Vagina (tissue), 2 donors: ENCODE measurements at places on chromosomes 4 and X. TPM values are rescaled to one million over a fixed set of nuclear protein-coding genes. Genes with fewer than 3 reads are reported as not detected.

The PNCK gene
- total RNA-seq: 9.3 TPM

The MTTP gene
- total RNA-seq: not detected

The CYP2U1 gene
- 19.6 TPM for total RNA-seq

The POLN gene
- 3.9 TPM for total RNA-seq

The NPY5R gene
- total RNA-seq: not detected

The MAGEA9 gene
- not detected for total RNA-seq

The TMA16 gene
- 35.8 TPM for total RNA-seq

The VSIG4 gene
- 57.0 TPM for total RNA-seq

The GPR78 gene
- 23.1 TPM for total RNA-seq

The NAA11 gene
- not detected for total RNA-seq

The VEGFC gene
- total RNA-seq: 14.2 TPM

The IRS4 gene
- total RNA-seq: 0.74 TPM

The CXCL8 gene
- total RNA-seq: 0.49 TPM

The CPLX1 gene
- 0.98 TPM for total RNA-seq

The TRIM2 gene
- total RNA-seq: 28.7 TPM

DNA sequence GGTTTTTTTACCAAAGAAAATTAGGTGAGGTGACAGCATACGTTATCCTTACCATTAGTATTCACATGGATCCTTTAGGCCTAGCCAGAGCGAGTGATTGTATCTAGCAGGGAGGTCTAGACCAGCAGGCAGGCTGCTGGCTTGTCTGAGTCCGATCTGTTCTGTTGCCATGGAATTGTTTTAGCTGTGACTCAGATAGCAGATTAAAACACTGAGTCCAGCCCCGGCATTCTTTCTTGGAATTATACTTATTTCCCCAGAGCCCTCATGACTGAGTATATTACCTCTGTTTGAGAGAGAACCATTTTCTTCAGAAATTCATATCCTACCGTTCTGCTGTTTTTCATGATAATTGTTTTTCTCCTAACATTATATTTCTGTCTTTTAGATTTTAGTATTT lies 37.4 kb downstream of the OCRL start:
- no peak for DNase-seq

DNA sequence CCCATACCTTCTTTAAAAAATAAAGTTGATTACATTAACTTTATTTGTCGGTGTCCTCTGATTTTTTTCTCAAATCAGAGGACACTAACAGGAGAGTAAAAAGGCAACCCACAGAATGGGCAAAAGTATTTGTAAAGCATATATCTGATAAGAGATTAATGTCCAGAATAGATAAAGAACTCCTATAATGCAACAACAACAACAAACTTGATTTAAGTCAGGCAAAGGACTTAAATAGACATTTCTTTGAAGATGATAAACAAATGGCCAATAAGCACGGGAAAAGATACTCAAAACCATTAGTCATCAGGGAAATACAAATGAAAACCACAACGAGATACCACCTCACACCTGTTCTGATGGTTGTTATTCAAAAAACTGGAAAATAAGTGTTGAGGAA lies 28.7 kb downstream of the DOCK11 start:
- no peak for DNase-seq

DNA sequence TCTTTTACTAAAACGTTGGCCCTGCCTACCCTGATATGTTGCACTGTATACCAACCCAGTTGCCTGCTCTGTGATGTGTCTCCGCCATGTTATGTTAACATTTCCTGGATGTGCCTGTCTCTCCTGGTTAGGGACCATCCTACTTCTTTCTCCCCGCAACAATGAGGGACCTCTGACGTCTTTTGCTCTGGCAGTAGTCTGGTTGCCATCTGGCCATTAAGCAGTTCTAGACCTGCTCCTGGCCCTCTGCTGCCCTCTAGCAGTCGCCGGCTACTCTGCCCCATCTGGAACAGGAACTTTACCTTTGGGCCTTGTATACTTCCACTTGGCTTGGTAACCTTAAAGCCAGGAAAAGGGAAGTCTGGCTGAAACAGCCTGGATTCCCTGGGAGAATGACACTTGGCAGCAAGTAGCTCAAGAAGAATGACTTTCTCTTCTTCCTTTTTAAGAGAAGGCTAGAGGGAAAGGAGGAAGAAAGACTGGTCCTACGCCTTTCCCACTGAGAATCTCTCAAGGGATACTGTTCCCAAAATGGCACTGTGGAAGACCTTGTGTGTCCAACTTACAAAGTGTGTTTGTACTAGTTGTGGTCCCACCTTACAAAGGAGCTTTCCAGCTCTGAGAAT lies 63.5 kb downstream of the GPC3 start:
- DNase-seq: no peak

GRCh38 chr4:140048419-140048995 lies 105.5 kb downstream of the MAML3 start:
- DNase-seq: no peak

DNA sequence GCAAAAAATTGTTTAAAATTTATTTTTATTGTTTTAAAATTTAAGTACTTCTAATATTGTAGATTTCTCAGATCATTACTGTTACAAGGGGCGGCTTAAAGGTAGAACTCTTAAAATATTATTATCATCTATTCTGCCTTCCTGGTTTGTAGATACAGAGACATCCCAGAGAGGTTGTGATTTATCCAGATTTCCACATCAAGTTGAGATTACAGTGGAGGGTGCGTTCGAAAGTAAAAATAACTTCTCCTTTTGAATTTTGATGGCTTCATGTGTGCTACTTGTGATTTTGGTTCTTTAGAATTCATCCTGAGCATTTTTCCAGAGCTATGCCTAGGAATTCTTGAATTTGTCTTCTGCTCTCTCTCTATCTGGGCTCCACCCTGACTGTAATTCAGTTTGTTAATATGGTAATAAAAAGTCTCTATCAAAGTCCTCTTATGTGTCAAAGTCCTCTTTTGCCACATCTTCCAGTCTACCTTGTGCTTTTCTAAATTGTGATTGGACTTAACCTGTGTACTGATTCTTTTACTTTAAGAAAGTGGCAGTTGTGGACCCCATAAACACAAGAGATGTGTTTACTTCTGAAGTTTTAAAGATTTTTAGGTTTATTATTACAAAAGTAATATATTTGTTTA lies 37.2 kb downstream of the CLCN3 start:
- DNase-seq: no peak

GRCh38 chrX:75181721-75182120 lies 25.6 kb upstream of the ABCB7 start:
- DNase-seq: no peak

DNA sequence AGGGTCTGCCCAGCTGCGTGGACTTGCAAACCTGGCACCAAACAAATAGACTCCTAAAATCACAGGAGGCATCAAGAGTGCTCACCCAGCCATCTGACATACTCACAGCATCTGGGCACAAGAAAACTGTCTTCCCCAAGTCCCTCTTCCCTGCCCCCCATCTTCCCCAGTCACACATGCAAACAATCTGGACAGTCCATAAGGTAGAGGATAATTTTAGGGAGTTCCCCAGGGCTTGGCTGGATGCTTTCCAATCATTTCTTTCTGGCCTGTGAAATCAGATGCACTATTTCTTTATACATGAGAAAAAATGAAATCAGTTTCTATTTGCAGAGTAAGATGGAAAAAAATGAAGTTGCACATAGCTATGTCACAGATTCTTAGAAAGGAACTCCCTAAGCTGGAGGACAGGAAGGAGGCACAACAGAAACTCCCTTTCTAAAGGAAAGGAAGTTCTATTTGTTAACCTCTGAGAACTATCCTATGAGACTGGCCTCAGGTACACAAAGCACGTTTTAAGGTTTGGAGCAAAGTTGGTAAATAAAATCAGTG lies 342.3 kb downstream of the HNRNPD start:
- DNase-seq: no peak

- no peak for DNase-seq
Observed at GRCh38 chr4:84503495-84504437, 4.7 kb upstream of the NKX6-1 start.

- no peak for DNase-seq
Observed at GRCh38 chrX:124665621-124666400, 319.4 kb downstream of the SH2D1A start.

GRCh38 chrX:67692246-67692645 lies 148.4 kb downstream of the AR start:
- DNase-seq: no peak

DNA sequence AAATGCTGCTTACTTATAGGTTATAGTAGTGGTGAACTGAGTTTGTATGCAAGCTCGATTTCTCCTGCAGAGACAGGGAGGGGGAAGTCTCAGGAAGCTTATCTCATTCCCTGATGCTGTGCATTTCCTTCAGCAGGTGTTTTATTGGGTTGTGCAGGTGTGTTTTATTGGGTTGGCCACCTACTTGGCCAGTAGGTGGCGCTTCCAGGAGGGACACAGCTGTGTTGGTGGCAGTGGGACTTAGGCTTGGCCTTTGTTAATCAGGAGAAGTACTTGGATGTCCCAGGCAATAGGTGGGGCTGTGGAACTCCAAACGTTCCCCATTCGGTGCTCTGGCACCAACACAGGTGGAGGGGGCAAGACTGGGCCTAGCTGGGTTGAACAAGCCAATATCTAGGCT lies 196.0 kb upstream of the DCAF8L1 start:
- no peak for DNase-seq

GRCh38 chr4:104766676-104767075 lies 272.0 kb upstream of the CXXC4 start:
- no peak for DNase-seq

- no peak for DNase-seq
Observed at GRCh38 chrX:70260104-70260503, at the start of gene P2RY4. Gene P2RY4 (minus strand): TSS chrX:70260204. CDS start chrX:70259624, 580 bp downstream.

DNA sequence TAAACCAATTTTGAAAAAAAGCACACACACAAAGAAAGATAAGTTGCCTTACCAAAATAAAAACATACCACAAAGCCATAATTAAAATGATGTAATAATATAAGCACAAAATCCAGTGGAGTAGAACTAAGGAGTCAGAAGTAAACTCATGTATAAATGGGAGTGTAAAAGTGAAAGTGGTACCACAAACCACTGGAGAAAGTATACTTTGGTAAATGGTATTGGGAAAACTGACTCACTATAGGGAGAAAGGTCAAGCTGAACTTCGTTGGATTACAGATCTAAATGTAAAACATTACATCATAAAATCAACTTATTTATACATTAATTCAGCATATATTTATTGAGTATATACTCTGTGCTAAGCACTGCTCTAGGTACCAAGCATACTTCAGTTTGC lies 46.3 kb upstream of the HHIP start:
- no peak for DNase-seq

- DNase-seq: no peak
Observed at GRCh38 chr4:34193451-34194154, 2050.7 kb downstream of the ARAP2 start.

- DNase-seq: no peak
Observed at GRCh38 chr4:184533908-184534307, 59.6 kb upstream of the IRF2 start.

DNA sequence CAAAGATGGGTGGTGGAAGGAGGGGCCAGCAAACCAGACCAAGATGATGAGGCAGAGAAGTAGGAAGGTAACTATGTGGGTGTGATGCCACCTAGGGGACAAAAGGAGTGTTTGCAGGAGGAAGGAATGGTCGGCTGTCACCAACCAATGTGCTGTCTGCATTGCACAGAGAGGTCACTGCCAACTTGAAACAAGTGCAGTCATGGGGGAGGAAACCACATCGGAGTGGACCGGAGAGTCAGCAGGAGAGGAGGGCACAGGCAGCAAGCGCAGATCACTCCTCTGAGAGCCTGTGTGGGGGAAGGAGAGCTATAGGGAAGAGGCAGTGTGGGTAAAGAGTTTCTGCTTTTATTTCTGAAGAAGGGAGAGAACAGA lies 38.5 kb upstream of the FGFBP2 start:
- DNase-seq: no peak

DNA sequence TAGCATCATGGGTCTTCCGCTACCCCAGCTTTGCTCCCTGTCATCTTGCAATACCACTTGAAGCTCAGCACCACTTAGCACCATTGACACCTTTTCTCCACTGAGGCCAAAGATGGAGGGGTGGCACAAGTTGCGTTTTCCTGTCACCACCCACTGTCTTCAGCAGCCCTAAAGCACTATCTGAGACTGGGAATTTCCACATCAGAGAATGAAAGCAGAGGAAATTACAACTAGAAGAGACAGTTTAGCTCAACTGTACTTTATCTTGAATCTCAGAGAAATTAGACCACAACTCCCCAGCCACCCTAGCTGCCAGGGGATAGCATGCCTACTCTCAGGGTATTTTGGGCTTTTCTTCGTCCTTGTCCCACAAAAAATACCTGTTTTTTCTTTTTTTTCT lies 111.0 kb downstream of the DDIT4L start:
- DNase-seq: no peak
